ENCODE measurements at places on chromosomes 5 and 9.

DNA sequence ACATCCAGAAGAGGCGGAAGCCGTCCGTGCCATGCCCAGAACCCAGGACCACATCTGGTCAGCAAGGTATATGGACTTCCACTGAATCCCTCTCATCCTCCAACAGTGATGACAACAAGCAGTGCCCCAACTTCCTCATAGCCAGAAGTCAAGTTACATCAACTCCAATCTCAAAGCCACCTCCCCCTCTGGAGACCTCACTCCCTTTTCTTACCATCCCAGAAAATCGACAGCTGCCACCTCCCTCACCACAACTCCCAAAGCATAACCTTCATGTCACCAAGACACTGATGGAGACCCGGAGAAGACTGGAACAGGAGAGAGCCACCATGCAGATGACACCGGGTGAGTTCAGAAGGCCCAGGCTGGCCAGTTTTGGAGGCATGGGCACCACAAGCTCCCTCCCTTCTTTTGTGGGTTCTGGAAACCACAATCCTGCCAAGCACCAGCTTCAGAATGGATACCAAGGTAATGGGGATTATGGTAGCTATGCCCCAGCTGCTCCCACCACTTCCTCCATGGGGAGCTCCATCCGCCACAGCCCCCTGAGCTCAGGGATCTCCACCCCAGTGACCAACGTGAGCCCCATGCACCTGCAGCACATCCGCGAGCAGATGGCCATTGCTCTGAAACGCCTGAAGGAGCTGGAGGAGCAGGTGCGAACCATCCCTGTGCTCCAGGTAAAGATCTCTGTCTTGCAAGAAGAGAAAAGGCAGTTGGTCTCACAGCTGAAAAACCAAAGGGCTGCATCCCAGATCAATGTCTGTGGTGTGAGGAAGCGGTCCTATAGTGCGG, 130.3 kb upstream of the DMRT1 start:
- DNase-seq = no peak

GRCh38 chr9:110443146-110443865, 105.6 kb upstream of the TXNDC8 start:
- no peak for DNase-seq

GRCh38 chr5:123617561-123617960, 105.6 kb downstream of the CSNK1G3 start:
- DNase-seq = no peak

DNA sequence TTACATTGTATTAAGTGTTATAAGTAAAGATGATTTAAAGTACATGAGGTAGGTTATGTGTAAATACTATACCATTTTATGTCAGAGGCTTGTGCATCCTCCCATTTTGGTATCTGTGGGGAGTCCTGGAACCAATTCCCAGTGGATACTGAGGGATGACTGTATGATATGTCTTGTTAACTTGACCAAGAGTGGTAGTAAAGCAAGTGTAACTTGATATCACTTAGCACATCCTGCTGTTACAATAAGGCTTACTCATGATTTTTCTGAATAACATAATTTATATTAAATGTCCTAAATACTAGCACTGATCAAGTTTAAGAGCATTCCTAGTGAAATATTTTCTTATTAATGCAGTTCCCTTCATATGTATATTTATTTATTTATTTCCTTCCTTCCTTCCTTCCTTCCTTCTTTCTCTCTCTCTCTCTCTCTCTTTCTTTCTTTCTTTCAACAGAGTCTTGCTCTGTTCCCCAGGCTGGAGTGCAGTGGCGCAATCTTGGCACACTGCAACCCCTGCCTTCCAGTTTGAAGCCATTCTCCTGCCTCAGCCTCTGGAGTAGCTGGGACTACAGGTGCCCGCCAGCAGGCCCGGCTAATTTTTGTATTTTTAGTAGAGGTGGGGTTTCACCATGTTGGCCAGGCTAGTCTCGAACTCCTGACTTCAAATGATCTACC, 7.5 kb downstream of the NDFIP1 start:
- DNase-seq = no peak

- DNase-seq = no peak
These were observed 386.8 kb upstream of the CHD1 start for GRCh38 chr5:99315413-99316183.

GRCh38 chr5:73957397-73958001, 331.5 kb downstream of the ARHGEF28 start:
- DNase-seq = no peak

DNA sequence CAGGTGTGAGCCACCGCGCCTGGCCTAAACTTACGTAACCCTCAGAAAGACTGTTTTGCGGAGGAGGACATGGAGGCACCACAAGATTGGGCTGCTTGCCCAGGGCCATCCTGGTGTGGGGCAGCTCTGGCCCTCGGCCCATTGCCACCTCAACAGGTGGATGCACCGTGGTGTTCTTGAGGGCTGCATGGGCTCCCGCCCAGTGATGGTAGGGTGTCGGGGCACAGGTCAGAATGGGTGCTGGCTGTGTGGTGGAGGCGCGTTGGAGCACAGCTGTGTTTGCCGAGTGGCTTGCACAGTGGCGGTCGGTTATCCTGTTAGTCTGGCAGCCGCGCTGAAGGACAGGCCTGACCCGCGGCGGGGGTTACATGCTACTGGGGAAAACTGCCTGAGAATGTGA, 196.9 kb downstream of the CACNA1B start:
- no peak for DNase-seq

DNA sequence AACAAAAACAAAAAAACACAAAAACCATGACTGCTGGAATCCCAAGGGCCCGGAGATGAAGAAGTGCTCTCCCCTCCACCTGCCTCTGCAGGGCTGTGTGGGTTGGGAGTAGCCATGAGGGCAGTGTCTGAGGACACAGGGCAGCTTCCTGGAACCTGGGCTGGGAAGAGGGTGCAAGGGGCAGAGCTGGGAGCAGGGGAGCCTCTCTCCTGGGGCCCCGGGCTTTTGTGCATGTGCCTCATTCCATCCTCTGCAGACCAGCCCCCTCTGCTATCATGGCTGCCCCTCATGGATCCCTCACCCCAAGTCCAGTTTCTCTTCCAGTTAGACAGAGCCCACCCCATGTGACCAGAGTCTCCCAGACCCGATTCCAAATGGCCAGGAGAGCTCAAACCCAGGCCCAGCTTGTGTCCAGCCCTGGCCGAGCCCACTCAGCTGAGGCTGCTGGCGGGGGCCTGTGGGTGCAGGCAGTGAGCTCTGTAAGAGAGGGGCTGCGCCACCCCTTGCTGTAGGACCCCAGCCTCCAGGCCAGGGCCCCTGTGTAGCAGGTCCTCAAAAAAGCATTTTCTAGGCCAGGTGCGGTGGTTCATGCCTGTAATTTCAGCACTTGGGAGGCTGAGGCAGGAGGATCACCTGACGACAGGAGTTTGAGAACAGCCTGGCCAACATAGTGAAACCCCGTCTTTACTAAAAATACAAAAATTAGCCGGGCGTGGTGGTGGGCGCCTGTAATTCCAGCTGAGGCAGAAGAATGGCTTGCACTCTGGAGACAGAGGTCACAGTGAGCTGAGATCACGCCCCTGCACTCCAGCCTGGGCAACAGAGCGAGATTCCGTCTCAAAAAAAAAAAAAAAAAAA, 44.5 kb downstream of the PLPP7 start:
- no peak for DNase-seq

DNA sequence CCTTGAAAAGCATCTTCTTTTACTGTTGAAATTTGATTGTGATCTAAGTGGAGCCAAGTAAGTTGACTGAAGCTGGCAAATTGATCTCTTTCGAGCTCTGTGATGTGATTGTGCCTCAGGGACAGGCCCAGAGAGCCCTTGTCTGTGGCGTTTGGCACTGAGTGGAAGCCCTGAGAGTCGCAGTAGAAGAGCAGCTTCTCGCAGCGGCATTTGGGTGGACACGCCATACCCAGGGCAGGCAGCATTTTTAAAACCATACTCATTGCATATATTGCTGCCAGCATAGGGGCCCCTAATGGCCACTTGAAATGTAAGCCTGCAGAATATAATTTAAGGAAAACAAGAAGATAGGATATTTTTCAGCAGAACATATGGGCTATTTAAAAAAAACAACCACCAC, 894 bp downstream of the LRRTM2 start:
- peak; percentile 84 for DNase-seq

- no peak for DNase-seq
These were observed 65.9 kb downstream of the GABBR2 start for GRCh38 chr9:98642661-98643312.

- DNase-seq = no peak
These were observed 4.7 kb upstream of the PPP1R26 start for GRCh38 chr9:135474915-135475314.

GRCh38 chr9:97411440-97411788, 482 bp upstream of the TDRD7 start:
- peak; percentile 4 for DNase-seq

GRCh38 chr5:1127959-1128785, 16.3 kb upstream of the SLC12A7 start:
- no peak for DNase-seq

DNA sequence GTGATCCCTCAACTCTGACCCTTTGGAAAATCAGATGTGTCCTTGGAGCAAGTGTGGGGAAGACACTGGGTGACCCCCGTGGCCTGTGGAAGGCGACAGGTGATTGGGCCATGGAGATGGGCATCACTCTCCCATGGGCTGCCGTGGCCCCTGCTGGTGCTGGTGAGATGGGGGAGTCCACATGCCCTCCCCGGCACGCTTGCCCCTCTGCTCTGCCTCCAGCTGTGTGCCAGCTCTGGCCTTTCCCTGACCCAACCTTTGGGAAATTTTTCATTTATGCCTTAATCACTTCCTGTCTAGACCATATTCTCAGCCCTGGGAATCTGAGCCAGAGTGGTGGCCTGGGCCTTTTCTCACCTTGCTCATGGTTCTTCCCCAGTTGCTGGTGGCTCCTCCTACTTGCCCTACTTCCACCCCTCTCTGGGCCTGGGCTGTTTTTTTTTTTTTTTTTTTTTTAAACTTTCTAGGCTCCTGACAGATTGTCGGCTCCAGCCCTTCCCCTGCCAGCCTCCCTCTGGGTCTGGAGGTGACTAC, 56.6 kb downstream of the RGS3 start:
- DNase-seq = no peak

GRCh38 chr9:136316896-136317676, 10.3 kb upstream of the GPSM1 start:
- no peak for DNase-seq

GRCh38 chr5:152092580-152092979, 167.9 kb upstream of the GLRA1 start:
- DNase-seq = no peak

DNA sequence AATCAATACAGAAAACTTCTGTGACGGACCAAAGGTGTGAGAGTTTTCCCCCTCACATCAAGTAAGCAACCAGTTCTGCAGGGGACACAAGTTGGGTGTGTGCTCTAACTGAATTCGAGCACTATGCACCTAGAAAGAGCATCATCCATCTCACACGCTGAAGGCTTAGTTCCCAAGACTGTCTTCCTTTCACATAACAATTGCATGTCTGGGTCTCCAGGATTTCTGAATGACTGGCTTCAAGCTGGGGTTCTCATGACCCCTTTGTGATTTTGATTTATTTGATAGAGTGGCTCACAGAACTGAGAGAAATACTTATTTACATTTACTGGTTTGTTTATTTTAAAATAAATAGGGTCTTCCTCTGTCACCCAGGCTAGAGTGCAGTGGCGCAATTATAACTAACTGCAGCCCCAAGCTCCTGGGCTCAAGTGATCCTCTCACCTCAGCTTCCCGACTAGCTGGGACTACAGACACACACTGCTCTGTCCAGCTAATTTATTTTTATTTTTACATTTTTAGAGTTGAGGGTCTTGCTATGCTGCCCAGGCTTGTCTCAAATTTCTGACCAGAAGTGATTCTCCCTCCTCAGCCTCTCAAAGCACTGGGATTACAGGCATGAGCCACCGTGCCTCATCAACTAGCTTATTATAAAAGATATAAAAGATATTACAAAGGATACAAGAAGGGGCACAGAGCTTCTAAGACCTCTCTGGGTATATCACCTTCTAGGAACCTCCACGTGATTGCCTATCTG, 316.7 kb upstream of the CDH12 start:
- DNase-seq = no peak

GRCh38 chr9:14210428-14210827, 103.5 kb downstream of the NFIB start:
- no peak for DNase-seq

DNA sequence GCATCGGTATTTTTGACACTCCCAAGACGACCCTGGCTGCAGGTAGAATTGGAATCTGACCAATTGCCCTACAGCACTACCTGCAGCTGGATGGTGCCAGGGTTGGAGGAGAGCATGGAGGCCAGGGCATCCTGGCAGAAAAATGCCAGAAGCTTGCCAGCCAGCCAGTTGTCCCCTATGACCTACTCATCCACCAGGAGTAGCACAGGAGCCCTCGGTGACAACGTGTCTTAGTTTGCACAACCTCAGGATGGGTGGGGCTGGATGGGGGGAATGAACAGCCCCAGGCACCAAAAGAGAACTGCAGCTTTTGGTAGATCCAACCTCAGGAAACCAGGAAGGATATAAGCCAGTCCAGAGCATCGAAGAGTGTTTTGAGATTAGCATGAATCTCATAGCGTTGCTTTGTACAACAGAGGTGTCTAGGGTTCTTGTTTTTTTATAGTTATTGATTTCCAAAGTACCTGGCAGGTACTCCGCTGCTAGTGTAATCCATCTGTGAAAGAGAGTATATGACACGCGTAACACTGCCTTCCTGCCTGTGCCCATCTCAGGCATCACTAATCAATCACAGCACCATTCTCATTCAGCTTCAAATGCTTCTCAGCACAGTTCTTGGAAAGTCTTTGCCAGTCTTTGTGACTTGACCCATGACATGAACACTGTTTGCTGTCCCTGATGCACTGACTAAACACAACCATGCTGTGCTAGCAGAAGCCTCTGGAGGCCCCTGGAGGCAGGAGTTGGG, 36.7 kb upstream of the ASS1 start:
- DNase-seq = no peak

DNA sequence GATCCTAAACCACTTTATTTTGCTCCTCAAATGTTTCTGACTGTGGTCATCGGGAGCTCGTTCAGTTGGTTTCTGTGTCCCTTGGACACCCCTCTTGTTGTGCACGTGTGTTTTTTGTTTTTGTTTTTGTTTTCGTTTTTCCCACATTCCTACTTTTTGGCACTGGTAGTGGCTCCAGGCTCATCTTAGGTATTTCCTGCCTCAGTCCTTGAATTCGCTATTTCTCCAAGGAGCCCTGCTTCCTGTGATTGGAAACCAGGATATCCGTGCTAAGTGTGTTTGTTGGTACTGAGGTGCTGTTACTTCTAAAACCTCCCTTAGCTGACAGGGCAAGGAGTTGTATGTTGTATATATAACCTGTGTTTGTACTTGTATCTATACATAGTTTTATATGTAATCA, 5.9 kb downstream of the HMCN2 start:
- no peak for DNase-seq

- DNase-seq = no peak
These were observed 8.7 kb downstream of the SNCB start for GRCh38 chr5:176621661-176622079.

GRCh38 chr5:151935135-151935695, 10.6 kb upstream of the GLRA1 start:
- DNase-seq = no peak
